Stimulated activated CD8-positive, alpha-beta memory T cell treated with anti-CD3 and anti-CD28 coated beads, Interleukin-15, amount 100 ng/mL, for 24 hours (primary cell): ENCODE measurements at places on chromosomes 12 and 14.

DNA sequence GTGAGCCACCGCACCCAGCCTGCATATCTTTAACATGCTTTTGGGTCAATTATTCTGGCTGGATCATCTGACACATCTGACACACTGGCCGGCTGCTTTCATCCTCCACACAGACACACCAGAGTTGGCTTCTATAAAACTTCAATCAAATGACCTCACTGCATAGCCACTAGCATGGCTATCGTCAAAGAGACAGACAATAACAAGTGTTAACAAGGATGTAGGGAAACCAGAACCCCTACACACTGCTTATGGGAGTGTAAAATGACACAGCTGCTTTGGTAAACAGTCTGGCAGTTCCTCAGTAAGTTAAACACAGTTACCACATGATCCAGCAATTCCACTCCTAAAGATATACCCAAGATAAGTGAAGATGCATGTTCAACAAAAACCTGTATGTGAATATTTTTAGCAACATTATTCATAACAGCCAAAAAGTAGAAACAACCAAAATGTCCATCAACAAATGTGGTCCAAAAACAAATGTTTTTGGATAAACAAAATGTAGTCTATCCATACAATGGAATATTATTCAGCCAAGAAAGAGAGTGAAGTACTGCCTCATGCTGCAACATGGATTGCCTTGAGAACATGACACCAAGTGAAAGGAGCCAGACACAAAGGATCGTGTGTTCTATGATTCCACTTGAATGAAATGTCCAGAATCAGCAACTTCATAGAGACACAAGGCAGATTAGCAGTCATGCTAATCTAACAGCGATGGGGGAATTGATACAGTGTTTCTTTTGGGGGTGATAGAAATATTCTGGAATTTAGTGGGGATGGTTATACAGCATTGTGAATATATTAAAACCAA is 10.1 kb downstream of the KDM2B start:
- no peak for DNase-seq

- no peak for DNase-seq
Measured at GRCh38 chr14:100007254-100007653, 58.0 kb upstream of the EVL start.

DNA sequence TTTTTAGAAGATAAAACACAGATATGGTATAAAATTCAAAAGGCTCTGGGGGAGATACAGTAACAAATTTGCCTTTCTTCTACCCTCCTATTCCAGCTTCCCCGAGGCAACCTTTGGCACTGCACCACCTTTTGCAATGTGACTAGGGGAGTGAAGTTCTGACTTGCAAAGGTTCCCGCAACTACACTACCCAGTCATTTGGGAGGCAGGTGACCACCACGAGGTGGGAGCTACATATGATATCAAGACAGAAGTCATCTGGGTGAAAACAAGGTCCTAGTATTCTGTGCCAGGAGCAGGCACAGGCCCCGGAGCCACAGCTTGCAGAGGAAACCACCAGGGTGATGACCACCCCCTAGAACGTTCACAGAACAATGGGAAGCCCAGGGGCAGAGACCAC is 141.5 kb downstream of the TTC7B start:
- no peak for DNase-seq

DNA sequence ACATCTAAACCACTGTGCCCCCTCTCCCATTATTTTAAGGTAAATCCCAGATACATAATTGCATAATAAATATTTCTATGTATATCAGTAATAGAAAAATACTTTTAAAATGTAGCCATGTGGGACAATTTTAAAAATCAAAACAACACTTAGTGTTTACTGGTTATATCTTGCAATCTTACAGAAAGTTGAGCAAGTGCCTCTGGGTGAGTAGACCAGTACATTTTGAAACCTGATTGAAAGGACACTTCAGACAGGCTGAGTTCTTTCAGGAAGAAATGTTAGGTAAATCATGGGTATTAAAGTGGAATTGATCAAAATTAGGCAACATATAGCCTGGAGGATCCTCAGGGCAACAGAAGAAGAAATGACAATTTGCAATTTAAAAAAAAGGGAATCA is 7.2 kb downstream of the SLC38A4 start:
- no peak for DNase-seq

DNA sequence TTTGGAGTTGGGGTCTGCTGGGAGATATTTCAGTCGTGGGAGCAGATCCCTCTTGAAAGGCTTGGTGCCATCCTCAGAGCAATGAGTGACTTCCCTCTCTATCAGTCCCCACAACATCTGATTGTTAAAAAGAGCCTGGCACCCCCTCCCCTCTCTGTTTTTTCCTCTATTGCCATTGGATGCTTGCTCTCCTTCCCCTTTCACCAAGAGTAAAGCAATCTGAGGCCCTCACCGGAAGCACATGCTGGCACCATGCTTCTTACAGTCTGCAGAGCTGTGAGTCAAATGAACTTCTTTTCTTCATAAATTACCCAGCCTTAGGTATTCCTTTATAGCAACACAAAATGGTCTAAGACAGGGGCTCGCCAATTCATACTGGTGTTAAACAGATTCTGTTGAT is 99.1 kb upstream of the CCND2 start:
- DNase-seq: no peak

- DNase-seq: no peak
Measured at GRCh38 chr12:113684053-113684907, 212.6 kb upstream of the LHX5 start.

GRCh38 chr12:113242560-113242959 is 21.3 kb downstream of the TPCN1 start:
- DNase-seq: no peak

- DNase-seq: no peak
Measured at GRCh38 chr12:105214148-105214547, 21.8 kb downstream of the APPL2 start.

- peak; percentile 28 for DNase-seq
Measured at GRCh38 chr12:43835656-43836474, at the start of gene TMEM117. Gene TMEM117, plus strand, starts transcription at chr12:43836081.

DNA sequence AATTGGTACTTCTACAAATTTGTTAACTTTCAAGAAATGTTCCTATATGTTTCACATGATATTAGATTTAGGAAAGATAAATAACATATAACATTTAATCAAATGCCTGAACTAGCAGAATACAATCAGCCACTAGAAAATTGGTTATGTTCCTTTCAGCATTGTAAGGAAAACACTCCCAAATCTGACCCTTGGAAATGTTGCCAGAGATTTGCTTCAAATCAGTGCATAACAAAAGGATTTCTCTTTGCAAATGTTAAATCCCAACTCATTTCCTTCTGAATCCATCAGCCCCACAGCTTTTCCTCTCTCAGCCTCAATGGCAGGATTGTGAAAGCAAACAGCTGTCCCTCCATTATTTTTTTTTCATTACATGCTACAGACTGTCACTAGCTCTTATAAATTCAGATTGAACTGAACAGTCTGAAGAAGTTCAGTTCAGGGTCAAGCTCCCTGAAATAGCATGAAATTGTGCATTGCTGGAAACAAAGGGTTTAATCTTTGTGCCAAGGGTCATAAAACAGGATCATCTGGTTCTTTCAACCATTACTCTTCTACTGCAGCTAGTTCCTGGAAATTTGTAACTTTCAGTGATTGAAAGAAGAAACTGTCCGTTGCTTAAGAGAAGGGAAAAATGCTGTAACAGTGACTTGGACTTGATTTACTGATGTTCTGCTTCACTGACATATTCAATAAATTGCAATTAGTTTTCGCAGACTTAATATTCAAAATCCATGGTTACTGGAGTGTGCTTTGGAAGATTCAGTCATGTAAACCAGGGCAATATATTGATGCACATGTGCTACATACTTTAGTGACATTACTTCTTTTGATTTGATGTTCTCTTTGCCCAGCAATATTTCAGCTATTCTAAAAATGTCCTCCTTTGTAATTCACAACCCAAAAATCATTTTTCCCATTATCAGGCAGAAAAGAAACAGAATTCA is 246.4 kb downstream of the RPL10L start:
- no peak for DNase-seq

DNA sequence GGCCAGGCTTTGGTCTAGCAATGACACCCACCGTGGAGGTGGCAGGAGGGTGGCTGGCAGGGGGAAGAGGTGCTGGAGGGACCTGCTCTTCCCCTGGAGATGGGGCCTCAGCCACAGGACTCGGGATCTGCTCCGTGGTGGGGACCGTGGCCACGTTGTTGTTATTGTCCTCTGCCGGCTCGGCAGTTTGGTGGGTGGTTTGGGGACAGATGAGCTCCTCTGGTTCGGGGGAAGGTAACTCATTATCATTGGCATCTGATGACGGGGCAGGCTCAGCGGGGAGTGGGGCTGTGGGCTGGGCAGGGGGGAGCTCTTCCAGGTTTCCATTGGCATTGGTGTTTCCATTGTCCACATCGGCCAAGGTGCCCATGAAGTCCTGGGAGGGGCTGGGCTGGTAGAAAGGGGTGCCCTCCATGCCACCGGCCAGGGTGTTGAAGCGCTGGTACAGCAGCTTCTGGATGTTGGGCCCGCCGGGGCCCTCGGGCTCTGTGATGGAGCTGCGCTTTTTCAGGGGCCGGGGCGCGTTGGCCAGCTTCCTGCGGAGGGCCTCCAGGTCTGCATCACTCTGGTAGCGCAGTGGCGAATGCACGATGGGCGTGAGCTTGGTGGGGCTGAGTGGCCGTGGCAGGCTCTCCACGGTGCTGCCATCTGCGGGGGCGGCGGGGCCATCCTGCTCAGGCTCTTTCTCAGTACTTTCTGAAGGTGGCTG is 24.3 kb downstream of the ZFYVE21 start:
- DNase-seq: no peak

DNA sequence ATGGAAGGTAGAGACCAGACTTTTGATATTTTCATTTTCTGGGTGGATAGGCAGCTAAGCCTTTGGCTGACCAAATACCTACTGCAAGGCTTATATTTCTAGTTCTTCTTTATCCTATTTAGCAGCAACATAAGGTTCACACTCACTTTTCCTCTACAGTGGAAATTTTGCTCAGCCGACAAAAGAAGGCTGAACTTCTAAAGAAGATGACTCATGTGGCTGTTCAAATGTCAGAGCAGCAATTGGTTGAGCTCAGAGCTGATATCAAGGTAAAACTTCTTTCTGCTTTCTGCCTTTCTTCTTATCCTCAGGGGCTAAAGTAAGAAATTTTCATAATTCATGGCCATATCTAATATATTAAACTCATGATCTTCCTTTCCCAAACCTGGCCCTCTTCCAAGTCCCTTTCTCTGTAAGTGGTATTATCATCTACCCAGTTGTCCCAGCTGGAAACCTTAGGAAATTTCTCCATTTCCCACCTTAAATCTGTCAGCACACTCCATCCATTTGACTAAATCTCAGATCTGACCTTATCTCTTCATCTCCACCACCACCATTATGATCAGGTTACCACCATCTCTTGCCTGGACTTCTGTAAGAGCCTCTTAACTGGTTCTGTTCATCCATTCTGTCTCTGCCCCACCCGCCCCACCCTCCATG is 19.8 kb upstream of the KCNH3 start:
- no peak for DNase-seq

- DNase-seq: no peak
Measured at GRCh38 chr12:53254816-53255545, 13.1 kb upstream of the ESPL1 start.

DNA sequence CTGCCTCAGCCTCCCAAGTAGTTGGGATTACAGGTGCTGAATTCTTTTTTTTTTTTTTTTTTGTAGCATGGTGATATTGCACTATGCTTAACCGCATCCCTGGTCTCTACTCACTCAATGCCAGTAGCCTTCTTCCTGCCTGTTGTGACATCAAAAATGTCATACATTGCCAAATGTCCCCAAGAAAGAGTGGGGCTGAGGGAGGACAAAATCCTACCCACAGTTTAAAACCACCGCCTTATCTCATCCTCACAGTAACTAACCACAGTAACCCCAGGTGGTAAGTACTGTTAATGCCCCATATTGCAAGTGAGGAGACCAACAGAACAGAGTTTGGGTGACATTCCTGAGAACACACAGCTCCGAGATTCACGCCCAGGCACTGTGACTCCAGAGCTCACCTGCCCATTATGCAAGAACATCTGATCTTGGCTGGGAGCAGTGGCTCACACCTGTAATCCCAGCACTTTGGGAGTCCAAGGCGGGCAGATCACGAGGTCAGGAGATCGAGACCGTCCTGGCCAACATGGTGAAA is 19.6 kb downstream of the MORN3 start:
- no peak for DNase-seq

- DNase-seq: no peak
Measured at GRCh38 chr12:62192903-62193250, 67.3 kb upstream of the USP15 start.

DNA sequence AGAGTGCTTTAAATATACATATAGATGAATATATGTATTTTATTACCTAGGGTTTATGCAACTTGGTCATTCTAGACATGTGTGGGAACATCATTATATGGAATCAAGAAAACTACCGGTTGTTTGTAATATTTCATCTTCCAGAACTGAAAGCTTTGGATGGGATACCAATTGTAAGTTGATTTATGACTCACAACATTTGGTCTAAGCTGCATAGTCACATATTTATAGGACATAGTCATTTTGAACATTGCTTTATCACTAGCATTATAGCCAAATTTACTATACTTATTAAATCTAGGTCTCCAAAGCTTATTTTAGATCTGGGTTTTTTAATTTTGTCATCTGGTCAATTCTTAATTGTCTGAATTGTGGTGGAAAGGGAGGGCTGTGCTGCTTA is 83.7 kb upstream of the PCNX4 start:
- no peak for DNase-seq

- no peak for DNase-seq
Measured at GRCh38 chr14:103692871-103693270, 22.4 kb downstream of the XRCC3 start.

DNA sequence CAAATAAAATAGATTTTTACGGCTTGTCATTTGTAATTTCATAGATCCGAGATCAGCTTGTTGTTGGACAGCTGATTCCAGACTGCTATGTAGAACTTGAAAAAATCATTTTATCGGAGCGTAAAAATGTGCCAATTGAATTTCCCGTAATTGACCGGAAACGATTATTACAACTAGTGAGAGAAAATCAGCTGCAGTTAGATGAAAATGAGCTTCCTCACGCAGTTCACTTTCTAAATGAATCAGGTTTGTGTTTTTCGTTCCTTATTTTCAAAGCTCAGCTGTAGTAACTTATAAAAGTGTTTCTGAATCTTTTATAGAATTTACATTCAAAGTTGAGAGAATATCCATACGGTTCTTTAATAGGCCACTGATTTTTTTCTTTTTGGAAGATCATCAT is 89.1 kb downstream of the LRRK2 start:
- no peak for DNase-seq
